A549 treated with dexamethasone at 1 μM for 4 hours (cell line): ENCODE measurements at places on chromosomes 11 and 22. TPM values are rescaled to one million over a fixed set of nuclear protein-coding genes. Genes with fewer than 3 reads are reported as not detected.

PANX1 gene
- total RNA-seq: 29.0 to 39.2 TPM (median 36.1 TPM) in 5 replicates

SLC7A4 gene
- not detected in 5 replicates for total RNA-seq

SNX32 gene
- 0.03 to 0.08 TPM (median 0.04 TPM) in 3 of 5 replicates, not detected in the others for total RNA-seq

SCARF2 gene
- total RNA-seq: 0.73 to 1.2 TPM (median 0.82 TPM) in 5 replicates

PIK3C2A gene
- total RNA-seq: 10.2 to 23.3 TPM (median 19.2 TPM) in 5 replicates

TMPRSS13 gene
- not detected in 5 replicates for total RNA-seq

CERK gene
- 22.1 to 27.9 TPM (median 27.0 TPM) in 5 replicates for total RNA-seq

MMP13 gene
- total RNA-seq: not detected in 5 replicates

SCYL1 gene
- 42.4 to 62.3 TPM (median 60.2 TPM) in 5 replicates for total RNA-seq

SERGEF gene
- total RNA-seq: 14.3 to 17.7 TPM (median 15.9 TPM) in 5 replicates

C22orf42 gene
- total RNA-seq: not detected in 5 replicates

TRIM49D2 gene
- total RNA-seq: 0.16 to 0.72 TPM (median 0.34 TPM) in 5 replicates

OR52J3 gene
- total RNA-seq: not detected in 5 replicates

HIKESHI gene
- 34.1 to 37.0 TPM (median 35.3 TPM) in 5 replicates for total RNA-seq

KCNK4 gene
- total RNA-seq: 0.11 TPM in 2 of 5 replicates, not detected in the others

BLID gene
- total RNA-seq: not detected in 5 replicates
